Suprapubic skin (tissue), 4 donors: ENCODE measurements at places on chromosomes 3 and 15.

GRCh38 chr3:177341736-177342419 is 144.6 kb upstream of the TBL1XR1 start:
- no peak for DNase-seq

GRCh38 chr3:39285332-39285731 is 5.5 kb upstream of the CX3CR1 start:
- DNase-seq, result no peak

DNA sequence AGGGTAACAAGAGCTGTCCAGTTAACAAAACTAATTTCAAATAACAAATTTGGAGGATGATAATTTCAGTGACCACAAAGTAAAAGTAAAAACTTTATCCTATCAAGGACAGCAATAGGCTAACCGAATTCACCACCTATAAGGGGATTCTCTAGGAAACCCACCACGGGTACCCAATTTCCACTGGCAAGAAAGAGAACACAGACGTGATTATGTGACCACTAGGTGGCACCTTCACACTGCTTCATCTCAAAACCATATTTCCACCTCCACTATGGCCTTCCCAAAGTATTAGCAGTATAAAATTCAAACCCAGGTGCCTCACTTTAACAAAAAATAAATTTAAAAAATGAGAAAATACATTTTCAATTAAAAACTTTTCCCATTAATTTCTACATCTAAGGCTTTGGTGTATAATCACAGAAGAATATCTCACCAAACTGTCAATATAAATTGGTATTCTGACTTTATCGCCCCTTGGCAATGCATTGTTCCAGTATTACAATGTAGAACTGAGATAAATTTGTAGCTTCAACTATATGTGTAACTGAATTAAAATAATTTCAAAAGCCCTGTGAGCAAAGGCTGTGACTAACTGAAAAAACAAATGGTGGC is 96.5 kb downstream of the FSIP1 start:
- DNase-seq, result no peak

DNA sequence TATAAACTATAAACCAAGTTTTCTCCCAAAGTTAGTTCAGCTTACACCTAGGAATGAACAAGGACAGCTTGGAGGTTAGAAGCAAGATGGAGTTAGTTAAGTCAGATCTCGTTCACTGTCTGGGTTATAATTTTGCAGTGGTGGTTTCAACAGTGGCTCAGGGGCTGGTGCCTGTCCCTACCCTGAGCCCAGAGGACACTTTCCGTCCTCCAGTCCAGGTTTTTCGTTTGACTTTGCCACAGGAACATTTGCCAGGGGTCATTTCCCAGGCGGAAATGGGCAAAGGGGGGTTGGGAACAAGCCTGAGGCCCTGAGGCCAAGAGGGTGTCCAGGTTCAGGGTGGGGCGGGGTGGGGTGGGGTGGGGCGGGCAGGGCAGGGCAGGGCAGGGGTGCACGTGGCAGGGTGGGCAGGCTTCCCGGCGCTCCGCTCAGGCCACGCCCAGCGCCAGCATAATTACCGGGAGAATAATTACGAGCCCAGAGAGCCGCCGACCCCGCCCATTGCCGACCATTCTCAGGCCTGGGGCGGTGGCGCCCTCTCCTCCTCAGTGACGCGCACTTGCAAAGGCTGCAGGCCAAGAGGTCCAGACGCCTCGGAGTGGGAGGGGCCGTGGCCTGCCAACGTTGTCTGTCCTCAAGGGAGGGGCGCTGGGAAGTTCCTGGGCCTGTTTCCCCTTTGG is 70.4 kb downstream of the KLF13 start:
- peak; percentile 98 for DNase-seq

- no peak for DNase-seq
Measured at GRCh38 chr15:76160426-76161152, 100.8 kb downstream of the TMEM266 start.

GRCh38 chr15:87538327-87538834 is 718.2 kb downstream of the NTRK3 start:
- DNase-seq, result no peak

DNA sequence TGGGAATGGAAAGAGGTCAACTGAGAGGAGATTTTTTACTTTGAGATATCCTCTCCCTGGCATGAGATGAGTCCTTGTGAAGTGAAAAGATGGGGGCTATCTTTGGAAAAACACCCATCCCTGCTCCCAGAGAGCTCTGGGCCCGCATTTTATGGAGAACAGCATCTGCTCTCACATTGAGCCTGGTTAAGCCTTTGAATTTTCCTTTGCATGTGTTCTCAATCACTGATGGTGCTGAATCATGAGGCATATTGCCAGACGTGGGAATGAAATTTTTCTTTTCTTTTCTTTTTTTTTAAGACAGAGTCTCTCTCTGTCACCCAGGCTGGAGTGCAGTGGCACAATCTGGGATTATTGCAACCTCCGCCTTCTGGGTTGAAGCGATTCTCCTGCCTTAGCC is 24.4 kb downstream of the TMEM45A start:
- no peak for DNase-seq

DNA sequence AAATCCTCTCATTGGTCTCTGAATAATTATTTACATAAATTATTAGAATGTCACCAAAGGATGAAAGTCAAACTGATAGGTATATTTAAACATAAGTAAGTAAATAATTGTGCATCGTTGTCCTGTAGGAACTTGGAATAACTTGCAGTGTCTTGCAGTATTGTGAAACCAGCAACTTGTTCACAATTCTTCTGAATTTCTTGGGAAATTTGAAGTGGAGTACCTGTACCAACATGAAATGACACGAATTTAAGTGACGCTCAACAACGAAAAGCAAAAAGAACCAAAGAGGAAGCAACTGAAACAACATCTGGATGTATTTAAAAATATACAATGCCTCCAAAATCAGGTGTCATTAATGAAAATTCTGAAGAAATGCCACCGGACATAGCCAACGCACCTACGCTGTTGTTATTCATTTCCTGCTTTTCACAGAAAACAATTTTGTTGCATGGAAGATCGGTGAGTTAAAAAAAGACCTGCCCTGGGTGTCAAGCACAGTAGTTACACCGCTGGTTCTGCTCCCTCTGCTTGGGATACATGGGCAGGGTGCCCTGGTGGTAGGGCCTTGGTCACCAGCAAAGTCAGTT is 112.5 kb downstream of the RPLP1 start:
- no peak for DNase-seq

DNA sequence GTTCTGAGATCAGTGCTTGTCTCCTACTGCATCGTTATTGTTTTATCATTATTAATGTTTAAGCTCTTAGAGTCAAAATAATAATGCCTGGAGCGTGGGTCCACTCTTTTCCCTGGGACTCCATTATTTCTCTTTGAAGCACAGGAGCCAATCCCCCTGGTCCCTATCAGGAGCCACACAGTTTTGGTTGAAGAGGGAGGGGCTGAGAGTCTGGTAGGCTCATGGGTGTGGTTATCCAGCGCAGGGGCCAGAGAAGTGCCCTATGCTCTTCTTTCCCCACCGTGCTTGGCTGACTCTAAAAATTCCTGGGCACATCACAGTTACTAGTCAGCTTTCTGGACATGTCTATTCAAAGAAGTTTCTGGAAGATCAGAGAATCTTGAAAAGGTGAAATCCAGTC is 121.5 kb downstream of the DNAJB8 start:
- no peak for DNase-seq

- no peak for DNase-seq
Measured at GRCh38 chr15:95150466-95150865, 919.1 kb downstream of the MCTP2 start.

GRCh38 chr3:114552527-114552812 is 258.6 kb downstream of the TIGIT start:
- no peak for DNase-seq

GRCh38 chr15:88040516-88040915 is 216.0 kb downstream of the NTRK3 start:
- DNase-seq, result no peak

- no peak for DNase-seq
Measured at GRCh38 chr15:89656116-89656815, 999 bp upstream of the KIF7 start.

DNA sequence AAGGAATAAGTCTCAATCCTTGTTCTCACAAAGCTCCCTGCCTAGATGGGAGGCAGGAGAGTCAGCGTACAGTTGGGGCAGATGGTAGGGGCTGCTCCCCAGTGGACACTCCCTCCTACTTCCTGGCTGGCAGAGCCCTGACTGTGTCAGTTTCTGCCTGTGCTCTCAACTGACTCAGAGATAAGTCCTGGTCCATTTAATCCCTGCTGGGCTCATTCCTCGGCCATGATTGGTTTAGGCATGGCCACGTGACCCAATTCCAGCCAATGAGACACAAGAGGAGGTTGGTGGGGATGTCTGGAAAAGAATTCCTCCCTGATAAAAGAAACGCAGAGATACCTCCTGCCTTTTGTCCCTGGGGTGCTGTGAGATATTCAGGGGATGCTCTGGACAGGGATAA is 118.1 kb upstream of the SLC6A11 start:
- no peak for DNase-seq

GRCh38 chr15:101118615-101119014 is 133.2 kb downstream of the CHSY1 start:
- DNase-seq, result no peak

DNA sequence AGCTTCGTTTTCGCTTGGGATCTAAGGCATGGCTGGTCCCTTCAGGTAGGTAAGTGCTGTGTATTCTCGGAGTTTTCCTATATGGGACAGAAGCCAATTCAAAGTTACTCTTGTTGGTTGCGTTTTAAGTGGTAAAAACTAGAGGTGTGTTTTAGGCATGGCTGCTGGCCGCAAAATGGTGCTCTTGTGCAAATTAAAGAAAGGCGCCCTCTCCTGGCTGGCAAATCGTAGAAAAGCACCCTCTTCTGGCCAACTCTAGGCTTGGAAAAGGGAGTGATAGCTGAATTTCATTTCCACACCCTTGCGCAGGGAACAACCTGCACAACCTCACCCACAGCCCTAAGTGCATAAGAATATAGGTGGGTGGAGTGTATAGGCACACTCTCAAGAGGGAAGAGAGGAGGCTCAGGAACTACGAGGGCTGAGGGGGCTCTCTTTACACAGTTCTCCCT is 23.5 kb downstream of the DRD3 start:
- no peak for DNase-seq

DNA sequence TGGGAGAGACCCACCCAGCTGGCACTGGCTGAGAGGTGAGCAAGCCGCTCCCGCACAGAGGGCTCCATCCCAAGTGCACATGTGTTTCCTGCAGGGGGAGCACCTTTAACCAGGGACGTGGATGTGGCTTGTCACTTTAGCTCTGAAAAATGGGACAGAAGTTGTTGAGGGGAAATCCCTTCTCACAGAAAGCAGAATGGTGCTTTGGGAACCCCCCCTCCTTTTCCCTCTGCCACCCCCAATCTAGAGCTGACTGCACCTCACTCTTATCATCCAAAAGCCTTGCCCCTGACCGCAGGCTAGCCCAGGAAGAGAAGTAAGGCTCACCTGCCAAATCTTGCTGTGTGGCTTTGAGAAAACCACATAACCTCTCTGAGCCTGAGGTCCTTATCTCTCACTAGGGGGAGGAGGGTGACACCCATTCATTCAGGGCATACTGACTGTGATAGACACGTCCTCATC is 77.9 kb downstream of the RPN1 start:
- DNase-seq, result no peak

DNA sequence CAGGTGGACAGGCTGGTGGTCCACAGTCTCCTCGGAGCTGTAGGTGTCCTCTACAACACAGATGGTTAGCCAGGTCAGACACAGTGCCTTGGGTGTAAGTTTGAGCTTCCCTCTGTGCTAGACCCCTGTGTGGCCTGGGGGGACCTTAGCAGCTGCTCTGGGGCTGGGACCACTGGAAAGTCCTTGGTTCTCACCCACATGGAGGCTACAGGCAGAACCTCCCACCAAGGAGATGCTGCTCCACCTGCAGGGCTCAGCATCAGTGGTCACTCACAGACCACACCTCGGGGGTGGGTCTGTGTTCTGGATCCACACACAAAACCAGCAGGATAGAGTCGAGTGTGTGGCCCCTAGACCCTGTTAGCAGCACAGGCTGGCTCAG is 8.4 kb downstream of the RASL12 start:
- peak; percentile 29 for DNase-seq

DNA sequence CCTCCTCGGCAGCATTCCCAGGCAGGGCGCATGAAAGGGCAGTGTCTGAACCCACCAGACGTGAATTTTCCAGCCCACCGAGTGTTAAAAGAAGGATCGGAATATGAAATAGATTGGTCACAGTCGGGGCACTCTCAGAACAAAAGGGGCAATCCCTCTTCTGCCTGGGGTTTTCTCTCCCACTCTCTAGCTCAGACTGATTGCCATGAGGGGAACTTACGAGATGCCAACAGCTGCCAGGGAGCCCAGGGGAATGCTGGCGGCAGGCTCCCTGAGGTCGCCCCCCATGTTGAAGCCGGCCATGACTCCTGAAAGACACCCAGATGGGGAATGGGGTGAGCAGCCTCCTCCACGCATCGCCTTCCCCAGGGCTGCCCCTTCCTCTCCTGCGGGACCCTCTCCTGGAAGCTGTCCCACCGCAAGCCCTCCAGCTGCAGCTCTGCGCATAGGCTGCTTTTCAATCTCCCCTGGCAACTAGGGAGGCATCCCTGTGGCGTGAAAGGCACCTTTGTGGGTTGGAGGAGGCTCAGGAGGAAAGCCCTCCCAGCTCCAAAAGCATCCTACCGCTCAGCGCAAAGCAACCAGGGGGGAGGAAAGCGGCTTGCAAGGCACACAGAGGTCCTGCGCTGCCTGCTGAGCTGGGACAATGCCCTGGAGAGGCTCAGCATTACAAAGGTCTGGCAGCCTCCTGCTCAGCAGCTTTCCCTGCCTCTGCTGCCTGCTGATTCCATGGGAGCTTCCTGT is 64.8 kb upstream of the HEG1 start:
- peak; percentile 64 for DNase-seq

DNA sequence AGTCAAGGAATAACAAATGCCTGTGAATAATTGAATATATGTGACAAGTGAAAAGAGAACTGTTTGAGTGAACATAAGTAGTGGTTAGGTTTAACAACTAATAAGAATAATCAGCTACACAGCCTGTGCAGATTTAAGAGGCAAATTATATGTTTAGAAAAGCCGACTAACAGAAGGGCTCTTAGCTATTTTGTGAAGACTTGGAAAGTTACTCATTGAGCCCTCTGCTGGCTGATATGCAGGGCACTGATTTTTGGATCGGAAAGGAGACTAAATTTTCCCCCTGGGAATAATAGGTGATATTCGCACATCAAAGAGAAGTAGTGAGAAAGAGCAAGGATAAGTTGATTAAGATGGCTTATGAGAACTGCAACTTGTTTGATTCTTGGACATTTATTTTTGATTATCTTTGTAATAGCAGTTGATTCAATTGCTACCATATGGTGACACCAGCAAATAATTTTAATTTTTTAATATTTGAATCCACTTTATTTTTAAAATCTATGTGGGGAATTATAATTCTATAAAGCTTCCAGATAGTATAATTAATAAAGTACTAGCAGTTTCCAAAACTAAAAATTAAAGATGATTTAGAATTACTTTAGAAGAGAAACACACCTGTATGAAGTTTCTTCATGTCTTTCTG is 156.2 kb downstream of the NLGN1 start:
- no peak for DNase-seq

GRCh38 chr3:4220065-4220464 is 83.1 kb upstream of the SETMAR start:
- no peak for DNase-seq
